ENCODE measurements at places on chromosomes 6 and 20.
A peak's percentile ranks its signal among the peaks of the same experiment; 100 is the strongest.

DNA sequence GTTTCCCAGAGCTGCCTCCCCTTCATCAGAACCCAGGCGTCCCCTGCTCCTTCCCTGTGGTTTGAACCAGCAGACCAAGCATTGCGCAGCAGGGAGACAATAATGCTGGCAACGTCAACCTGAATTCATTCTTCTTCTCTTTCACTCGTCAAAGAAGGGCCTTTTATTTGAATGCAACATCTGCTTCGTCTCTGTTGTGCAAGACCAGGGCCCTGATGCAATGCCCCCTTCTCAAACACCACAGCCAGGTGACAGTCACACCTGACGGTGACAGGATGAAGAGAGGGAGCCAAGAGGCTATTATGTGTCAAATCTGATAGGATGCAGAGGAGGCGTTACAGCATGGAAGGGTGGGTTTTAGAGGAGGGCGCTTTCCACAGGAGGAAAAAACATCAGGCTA, 8.0 kb downstream of the INSM1 start:
- no peak for DNase-seq

GRCh38 chr20:57558614-57559288, 2.2 kb upstream of the PCK1 start:
- DNase-seq = no peak

DNA sequence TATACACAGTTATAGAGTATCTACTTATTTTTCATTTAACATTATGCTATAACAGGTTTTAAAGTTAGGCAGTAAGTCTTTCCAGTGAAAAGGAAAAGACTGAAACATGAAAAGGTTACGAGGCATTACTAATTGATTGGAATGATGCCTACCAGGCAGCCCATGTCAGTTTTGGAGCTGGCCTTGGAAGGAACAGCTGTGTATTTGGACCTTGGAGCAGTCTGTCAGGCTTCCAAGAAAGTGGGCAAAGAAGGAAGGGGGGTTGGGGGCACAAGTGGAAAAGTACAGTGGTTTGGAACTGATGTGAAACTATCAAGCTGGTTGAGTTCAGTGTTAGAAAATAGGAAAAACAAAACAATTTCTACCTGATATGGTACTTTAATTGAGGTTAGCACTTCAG, 41.7 kb downstream of the SLC16A10 start:
- DNase-seq = no peak

DNA sequence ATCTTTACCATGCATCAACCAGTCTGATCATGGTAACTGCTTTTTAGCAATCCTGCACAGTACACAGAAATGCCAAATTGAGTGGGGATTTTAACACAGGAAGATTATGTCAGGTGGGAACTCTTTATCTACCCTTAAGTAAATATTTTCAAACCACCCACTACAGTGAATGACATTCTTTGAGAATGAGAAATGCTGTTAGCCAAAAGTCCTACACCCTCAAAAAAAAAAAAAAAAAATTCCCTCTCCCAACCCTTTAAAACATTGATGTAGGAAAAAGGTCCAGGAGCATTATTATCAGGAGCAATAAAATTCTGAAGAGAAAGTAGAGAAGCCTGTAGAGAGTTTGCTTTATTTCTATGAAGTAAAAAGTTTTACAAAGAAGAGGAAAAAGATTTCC, 307.2 kb upstream of the THEMIS start:
- no peak for DNase-seq

DNA sequence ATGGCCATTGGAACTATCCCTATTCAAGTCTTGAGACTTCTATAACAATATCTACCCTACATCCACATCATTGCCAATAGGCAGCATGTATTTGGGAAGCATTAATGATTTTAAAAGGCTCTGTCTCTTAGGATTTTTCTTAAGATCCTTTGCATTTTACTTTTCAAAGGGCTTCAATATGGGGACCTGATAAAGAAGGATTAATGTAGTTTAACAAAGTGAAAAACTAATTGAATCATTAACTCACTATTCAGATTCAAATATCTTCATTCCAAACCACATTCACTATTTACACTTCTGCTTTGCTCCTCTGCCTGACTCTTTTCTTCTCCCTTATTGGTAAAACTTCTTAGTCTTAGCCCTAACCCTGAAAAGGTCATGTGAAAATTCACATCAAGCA, 333.0 kb downstream of the EPHA7 start:
- DNase-seq = no peak

DNA sequence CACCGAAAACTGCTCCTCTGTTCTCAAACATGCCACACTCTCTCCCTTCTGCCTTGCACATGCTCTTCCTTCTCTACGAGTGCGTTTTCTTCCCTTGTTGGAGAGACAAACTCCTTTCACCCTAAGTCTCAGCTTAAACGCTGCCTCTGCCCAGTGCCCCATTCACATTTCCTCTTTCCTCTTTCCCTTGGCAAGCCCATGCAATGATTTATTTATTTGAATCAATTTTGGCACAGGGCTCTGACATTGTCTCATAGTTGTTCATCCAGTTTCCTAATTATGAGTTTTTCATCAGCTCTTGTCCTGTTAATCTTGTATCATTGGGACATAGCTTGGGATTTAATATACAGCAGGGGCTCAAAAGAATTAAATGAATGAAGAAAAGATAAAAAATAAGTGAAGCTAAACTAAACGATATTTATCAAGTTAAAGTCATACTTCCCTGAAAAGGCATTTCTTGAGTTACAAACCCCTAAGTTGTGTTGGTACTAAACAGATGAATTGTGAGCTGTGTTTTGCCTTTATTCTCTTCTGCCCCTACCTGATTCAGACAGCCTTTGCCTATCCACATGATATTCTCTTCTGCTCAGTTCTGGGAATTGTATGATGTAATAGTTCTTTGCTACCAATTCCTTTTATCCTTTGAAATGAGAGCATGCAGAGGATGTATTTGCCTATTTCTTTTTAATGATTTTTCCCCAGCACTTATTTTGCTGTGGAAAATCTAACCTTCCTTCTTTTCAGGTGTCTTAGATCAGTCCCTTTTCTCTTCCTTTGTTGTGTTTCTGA, 704.4 kb downstream of the UTRN start:
- no peak for DNase-seq

- DNase-seq = no peak
Measured at GRCh38 chr6:39493174-39493573, 170.7 kb upstream of the KCNK16 start.

DNA sequence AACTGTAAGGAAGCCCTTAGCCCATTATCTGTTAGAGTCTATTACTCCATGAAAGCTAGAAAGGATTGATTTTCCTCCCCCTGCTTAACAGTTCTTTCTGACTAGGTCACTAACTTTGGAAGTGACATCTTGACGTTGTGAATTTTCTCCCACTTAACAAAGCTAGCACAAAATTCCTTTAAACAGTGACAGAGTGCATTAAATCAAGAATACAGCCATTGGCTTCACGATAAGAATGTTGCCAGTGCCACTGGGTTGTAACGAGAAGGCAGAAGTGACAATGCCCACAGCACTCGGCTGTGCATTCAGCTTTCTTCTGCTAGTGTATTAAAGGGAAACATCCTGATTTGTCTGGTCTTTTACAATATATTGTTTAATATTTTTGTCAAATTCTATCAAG, 182.7 kb upstream of the DTNBP1 start:
- DNase-seq = no peak

GRCh38 chr6:30013291-30013922, 47.7 kb upstream of the POLR1H start:
- DNase-seq = peak; percentile 19

- no peak for DNase-seq
Measured at GRCh38 chr6:158654498-158654897, 4.6 kb downstream of the SYTL3 start.

DNA sequence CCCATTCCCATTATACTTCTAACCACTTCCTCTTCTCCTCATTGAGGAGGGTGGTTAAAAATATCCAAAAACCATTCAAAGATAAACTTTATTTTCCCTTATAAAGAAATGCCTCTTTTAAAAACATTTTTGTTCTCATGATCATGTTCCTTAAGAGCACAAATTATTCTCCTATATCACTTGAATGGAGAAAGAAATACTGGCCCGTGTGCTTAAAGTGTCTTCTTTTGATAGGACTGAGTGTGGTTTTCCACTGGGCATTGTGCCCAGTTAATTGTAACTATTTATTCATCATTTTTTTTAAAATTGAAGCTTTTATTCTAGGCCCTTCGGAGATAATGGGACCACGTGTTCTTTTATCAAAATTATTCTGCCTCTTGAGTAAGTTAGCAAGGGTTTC, 871.5 kb downstream of the QKI start:
- no peak for DNase-seq

GRCh38 chr6:108763931-108764579, 84.2 kb upstream of the ARMC2 start:
- DNase-seq = no peak

GRCh38 chr20:54013471-54013870, 56.9 kb downstream of the BCAS1 start:
- no peak for DNase-seq

- DNase-seq = no peak
Measured at GRCh38 chr20:3890999-3891929, 2.1 kb downstream of the PANK2 start.

GRCh38 chr6:91082311-91082832, 495.5 kb upstream of the MAP3K7 start:
- DNase-seq = no peak

DNA sequence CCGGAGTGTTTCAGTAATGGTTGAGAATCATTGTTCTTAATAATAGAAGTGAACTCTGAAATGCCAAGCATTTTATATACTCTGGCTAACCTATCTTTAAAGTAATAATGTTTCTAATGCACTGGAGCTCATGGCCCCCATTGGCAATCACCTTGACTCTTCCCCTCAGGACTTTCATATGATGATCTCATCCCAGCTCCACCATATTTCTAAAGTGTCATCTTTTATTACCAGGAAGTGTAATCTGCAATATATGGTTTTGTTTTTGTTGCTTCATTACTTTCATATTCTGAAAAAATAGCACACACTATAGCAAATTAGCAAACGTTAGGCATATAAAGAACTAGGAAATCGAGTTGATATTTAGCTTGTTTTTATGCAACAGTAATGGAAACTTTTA, 60.3 kb downstream of the TULP4 start:
- no peak for DNase-seq

GRCh38 chr20:25408170-25408547, 686 bp downstream of the GINS1 start:
- no peak for DNase-seq

- DNase-seq = no peak
Measured at GRCh38 chr6:106517706-106518105, 111.6 kb downstream of the RTN4IP1 start.

GRCh38 chr6:57029213-57029612, 17.3 kb upstream of the KIAA1586 start:
- no peak for DNase-seq
